ENCODE measurements at places on chromosomes 5 and 9.

DNA sequence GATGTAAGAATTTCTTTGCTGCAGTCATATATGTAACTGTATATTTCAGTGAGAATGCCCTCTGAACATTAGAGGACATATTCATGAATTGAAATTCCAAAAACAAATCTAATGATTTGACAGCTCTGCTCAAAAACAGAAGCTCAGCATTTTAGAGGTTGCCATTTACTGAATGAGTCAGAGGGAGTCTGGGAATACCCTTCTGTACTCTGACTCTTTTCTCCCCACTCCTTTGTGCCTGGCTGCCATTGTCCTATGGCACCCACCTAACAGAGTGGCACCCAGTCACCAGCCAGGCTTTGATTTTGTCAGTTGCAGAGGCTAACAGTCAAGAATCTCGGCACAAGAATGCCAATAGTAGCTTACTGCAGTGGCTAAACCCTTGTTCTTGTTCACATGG is 133.6 kb downstream of the ATG10 start:
- no peak for DNase-seq

DNA sequence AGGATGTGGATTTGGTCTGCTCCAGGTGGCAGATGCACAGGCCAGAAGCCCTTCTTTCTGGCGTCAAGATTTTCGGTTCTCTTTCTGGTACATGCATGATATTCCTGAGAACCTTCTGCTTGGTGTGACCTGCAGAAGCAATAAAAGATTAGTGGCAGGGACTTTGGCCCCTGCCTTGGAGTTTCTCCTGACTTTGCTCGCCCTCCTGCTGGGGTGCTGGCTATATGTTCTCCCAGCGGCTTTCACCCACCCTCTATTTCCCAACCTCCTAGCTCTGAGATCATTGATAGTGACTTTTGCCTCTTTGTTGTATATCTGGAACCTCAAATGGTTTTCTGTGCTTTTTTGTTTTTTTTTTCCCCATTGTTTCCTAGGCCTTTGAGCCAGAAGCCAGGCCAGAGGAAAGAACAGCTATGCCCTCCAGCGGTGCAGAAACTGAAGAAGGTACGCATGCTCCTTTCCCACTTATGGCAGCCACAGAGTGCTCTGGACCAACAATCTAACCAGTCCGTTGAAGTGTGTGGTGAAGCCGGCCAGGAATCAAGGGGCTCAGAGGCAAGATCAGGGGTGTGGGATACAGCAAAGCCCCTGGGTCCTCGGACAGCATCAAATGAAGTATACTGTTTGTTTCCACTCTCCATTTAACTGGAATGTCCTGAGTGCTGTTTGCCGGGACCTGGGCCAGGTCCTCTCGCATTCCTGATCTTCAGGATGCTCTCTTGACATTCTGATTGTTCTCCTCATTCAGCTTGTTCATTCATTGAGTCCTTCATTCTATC is 154.5 kb downstream of the ARHGEF28 start:
- DNase-seq = no peak

DNA sequence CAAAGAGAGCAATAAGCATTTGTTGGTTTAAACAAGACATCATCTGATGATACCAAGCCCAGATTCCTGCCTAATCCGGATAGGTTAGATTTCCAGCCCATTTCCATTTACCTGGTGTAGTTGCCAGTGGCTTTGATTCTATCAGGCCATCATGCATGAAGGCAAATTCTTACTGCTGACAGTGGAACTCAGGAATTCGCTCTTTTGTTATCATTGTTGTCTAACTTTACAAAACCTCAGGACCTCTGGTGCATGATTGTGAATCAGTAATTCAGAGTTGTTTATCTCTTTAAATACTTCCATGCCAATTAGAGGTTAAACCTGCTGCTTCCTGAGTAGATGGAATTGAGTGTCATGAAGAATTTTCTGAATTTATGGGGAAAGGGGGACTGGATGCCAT is 76.5 kb downstream of the C9orf152 start:
- DNase-seq = no peak

GRCh38 chr9:70385426-70385825 is 29.0 kb downstream of the KLF9 start:
- no peak for DNase-seq

DNA sequence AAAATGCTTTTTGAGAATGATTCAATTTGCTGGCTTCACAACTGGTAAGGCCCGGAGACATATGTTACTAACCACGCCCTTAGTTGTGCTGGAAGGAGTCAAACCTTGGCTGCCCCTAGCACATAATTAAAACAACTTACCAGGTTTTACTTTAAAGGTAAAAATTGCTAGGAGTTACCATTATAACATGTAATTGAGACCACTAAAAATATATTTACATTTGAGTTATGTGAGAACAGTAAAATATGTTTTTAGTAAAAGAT is 435.6 kb upstream of the CDH9 start:
- DNase-seq = no peak

DNA sequence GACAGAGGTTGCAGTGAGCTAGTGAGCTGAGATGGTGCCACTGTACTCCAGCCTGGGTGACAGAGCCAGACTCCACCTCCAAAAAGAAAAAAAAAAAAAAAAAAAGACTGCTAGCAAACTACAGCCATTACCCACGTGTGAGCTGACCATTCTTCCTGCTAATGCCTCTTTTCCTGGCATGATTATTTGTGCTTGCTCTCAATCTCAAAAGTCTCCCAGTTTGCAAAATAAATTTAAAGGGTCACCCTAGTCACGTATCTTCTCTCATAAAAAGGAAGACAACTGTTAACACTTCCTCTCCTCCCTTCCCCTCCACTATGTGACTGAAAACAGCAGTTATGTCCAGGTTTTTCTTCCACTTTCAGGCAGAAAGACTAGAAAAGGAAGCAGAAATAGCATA is 37.2 kb downstream of the TRIM36 start:
- DNase-seq = no peak

DNA sequence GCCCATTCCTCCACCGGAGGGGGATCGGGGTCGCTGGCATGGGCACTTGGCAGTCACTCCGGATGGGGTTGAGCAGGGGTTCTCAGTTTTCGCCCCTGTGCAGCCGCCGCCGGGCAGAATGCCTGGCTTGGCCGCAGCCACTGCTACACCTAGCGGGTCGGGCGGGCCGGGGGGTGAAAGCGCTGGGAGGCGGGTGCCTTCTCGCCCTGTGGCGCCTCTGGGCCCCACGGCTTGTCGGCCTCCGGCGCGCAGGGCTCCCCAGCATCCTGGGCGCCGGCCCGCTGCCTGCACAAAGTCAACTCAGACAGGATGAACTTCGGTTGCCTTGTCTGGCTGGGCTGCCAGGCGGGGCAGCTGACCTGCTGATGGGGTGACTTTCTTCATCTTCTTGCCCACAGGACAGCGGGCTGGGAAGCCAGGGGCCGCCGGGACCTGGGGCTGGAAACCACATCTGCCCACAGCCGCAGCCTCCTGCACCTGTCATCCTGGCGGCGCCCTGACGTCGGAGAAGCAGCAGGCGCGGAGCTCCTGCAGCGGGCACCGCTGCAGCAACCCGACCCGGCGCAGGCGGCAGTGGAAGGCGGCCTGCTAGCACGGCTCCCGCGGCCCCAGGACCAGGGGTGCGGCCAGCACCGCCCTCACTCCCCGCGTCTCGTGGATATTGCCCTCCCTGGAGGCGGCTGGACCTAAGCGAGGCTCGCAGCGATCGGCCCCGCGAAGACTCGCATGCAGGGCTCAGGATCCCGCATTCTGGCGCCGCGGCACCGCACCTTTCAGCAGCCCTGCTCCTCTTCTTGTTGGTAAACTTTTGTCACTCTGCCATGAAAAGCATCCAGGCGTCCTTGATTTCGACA is 1.3 kb upstream of the ANKRD18A start:
- no peak for DNase-seq

GRCh38 chr5:89842531-89842930 is 567.0 kb downstream of the CETN3 start:
- no peak for DNase-seq

DNA sequence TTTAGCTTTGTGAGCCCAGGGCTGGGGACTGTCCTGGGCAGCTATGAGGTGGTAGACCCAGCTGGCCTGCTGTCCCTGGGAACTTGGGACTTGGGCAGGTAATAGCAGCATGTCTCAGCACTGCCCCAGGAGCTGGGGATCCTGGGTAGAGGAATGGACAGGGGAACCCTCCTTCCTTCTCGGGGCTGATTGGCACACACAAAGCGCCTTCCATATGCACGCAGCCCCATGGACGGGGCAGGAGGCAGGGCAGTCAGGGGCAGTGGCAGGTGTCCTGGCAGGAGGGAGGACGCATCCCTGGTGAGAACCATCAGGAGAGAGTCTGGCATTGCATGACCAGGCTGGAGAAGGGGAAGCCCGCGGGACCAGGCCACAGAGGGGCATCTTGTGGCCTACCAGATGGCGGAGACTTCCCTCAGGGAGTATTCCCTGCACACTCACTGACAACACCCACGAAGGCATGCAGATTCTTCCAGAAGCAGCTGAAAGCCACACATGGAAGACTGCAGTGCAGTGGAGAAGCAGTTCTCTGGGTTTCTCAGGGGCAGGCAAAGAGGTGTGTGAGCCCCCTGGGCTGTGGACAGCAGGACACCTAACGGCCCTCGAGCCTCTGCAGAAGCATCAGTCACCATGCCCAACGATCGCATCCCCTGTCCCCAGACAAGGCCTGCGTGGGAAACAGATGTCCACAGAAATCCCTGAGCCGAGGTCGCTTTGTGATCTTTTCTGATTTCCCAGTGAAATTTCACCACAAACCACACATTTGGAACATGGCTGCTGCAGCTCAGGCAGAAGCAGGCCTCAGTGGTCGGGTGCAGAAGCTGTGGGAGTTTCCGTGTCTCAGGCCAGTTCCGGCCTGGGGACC is 7.0 kb upstream of the NKD2 start:
- DNase-seq = no peak

- no peak for DNase-seq
Observed at GRCh38 chr5:135449644-135450043, 2.5 kb upstream of the DCANP1 start.

DNA sequence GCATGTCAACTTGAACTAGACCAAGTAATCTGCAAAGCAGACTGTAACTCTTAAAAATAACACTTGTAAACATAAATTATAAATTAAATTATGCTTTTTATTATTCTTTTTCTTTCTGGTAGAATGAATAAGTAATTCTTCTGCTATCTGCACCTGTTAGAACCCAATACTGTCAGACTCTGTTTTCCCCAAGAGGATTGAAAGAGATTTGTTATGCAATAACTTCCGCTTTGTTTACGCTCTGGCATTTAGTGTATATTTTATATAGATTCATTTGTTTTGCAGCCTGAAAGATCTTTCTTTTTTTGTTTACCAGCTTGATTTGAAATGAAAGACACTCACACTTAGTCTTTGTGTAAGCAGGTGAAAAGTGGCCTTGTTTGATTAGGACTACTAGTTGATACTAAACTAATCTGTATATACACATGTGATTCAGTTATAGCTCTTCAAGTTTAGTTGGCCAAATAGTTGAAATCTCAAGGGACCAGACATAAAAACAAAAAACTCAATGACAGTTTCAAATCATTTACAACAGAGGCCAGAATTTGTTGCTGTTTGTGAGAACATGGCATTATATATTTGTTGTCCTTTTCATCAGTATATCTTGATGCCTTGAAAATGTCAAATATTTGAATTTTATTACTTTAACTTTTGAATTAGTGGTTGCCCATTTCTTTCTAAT is 155.8 kb downstream of the PBX3 start:
- DNase-seq = no peak

GRCh38 chr5:113081091-113081839 is 104.7 kb downstream of the DCP2 start:
- no peak for DNase-seq

DNA sequence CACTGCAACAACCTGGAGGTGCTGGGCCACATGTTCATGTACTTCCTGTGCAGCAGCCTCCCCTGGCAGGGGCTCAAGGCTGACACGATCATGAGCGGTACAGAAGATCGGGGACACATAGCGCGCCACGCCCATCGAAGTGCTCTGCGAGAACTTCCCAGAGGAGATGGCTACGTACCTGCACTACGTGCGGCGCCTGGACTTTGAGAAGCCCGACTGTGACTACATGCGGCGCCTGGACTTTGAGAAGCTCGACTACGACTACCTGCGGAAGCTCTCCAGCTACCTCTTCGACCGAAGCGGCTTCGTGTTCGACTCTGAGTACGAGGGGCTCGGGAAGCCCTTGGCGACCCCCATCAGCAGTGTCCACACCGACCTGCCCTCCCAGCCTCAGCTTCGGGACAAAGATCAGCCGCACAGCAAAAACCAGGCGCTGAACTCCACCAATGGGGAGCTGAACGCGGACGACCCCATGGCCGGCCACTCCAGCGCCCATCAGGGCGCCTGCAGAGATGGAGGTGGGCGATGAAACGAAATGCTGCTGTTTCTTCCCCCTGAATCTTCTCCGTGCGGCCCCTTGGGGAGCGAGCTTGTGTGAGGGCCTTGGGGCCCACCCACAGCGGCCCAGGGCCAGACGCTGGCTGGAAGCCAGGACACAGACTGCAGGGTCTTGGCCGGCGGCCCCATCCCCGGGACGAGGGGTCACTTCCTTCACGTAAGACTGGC is 56.5 kb downstream of the JAK2 start:
- no peak for DNase-seq

- DNase-seq = no peak
Observed at GRCh38 chr9:4287386-4287785, 12.5 kb downstream of the GLIS3 start.

DNA sequence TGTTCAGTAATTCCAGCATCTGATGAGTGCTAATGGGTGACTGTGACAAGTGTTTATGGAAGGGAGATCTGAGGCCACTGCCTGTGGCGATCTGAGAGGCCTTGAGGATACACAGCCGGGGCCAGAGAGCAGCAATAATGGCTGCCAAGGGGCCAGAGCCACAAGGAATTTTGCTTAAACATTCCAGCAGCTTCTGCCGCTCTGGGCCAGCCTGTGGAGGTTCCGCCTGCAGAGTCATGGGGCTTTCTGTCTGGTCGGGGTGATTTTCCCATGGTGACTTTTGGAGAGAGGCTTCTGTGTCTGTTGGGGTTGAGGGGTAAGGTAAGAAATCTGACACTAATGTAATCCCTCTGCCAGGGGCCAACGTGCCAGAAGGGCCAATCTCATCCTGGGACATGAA is 353.5 kb downstream of the ADAMTS6 start:
- DNase-seq = no peak

GRCh38 chr5:154474396-154475334 is 3.4 kb downstream of the HAND1 start:
- no peak for DNase-seq

GRCh38 chr9:116800885-116801284 is 113.8 kb downstream of the TRIM32 start:
- DNase-seq = no peak

Measured in esophagus squamous epithelium (tissue), 5 donors.